ENCODE measurements at places on chromosomes 12 and 14.

DNA sequence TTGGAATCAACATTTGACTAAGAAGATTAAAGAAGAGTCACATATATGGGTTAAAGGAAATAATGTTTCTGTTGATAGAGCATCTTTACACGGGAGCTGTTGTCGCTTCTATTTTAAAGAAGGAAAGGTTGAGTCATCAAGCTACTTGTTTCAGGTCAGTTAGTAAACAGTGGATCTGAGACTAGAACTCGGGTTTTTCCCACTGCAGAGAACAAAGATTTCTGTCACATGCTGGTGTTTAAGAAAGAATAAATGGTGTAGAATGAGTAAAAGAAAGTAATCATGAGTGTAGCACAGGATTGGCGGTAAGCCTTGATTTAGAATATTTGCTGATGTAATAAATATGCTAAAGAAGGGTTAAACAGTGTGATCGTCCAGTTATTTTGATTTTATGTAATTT is 455.5 kb downstream of the AEBP2 start:
- DNase-seq: no peak

DNA sequence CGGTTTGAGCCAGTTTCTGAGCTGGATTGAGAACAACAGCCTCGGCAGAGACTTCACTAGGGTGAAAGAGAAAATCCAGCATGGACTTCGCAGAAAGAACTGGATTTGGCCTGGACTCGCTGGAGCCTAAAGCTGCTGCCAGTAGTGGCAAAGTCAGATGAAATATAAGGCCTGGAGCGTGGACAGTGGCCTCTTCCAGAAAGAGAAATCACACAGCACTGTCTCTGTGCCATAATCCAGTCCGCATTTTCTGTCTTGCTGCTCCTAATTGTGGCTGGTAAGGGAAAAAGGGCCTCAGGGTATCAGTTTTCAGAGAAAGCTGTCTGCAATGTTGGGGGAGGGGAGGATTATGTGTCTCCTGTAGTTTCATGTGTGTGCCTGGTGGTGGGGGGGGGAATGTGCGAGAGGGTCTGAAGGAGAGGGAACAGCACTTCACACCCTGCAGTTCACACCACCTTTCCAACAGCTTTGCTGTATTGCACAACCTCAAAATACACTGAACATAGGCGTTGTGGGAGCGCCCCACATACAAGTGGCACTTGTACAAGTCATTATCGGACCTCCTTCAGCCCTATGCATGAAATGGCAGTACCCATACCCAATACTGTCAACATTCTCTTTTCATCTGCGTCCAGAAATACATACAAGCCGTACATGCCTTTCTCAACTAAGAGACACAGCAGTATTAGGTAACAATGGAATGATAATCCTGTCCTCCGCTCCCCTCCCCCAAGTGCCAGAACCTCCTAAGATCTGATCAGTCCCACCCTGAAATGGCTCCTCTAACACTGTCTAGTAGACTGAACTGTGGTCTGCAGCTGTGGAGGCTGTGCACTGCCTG is 107.5 kb upstream of the ATF7IP start:
- DNase-seq: peak; percentile 93

DNA sequence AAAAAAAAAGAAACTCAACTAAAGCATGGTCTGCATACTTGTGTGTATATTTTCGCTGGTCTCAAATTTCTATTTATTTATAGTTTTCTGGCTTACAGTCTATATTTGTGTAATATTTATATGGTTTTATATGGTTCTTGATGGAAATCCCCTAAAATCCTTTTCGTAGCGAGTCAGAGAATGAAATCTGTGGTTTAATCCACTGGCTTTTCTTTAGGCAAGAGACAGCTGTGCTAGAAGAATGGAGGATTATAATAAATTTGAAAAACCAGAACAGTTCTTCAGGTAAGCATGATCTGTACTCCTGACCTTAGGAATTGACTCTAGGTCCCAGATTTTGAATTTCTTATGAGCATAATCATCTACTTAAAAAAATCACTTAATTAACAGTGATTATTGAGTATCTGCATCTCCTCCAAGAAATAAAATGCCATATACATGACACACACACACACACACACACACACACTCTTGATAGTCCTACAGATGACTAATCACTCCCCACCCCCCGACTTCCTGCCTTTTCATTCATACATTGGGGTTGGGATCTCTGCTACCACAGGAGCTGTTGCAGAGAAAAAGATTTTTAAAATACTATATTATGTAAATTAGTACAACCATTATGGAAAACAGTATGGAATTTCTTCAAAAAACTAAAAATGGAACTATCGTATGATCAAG is 113.4 kb downstream of the CRADD start:
- no peak for DNase-seq

- DNase-seq: no peak
Measured at GRCh38 chr12:51405801-51406207, 14.6 kb upstream of the GALNT6 start.

- DNase-seq: no peak
Measured at GRCh38 chr12:53380794-53381730, 1.1 kb downstream of the SP1 start.

All from tibial nerve (tissue), 4 donors.